Muscle of arm (tissue), 14 donors: ENCODE measurements at places on chromosomes 13 and 19. TPM values are rescaled to one million over a fixed set of nuclear protein-coding genes. Genes with fewer than 3 reads are reported as not detected.

Gene ZNF555
- 14.0 TPM for polyA plus RNA-seq

DNA sequence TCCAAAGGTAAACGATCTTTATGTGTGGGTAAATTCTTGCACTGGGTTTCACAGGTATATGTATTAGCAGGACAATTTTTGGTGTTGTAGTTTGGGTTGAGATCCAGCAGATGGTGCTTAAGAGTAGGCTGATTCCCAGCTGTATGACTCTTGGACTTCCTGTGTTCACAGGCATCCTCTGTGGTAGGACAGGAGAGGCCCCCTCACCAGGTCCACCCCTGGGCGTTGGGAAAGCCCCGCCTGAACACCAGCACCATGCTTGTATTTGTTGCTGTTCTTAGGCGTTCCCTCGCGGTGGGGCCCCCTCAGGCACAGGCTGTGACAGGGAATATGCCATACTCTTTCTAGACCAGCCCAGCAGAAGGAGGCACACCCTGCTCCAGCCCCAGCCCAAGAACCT is 49.5 kb upstream of the PCDH17 start:
- no peak for DNase-seq

- no peak for DNase-seq
Measured at GRCh38 chr13:64767054-64767453, 2463.1 kb downstream of the PCDH9 start.

Gene WIZ
- polyA plus RNA-seq = 26.1 TPM

- DNase-seq = no peak
Measured at GRCh38 chr13:70189981-70190380, 81.7 kb upstream of the KLHL1 start.

DNA sequence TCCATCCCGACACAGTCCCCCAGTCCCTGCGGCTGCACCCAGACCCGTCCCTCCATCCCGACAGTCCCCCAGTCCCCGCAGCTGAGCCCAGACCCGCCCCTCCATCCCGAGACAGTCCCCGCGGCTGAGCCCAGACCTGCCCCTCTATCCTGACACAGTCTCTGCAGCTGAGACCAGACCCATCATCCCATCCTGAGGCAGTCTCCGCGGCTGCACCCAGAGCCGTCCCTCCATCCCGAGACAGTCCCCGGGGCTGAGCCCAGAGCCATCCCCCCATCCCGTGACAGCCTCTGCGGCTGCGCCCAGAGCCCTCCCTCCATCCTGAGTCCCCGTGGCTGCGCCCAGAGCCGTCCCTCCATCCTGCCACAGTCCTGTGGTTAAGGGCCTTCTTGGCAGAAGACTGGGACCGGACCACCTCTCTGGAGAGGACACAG is 28.8 kb upstream of the TMEM255B start:
- no peak for DNase-seq

Gene LILRA5
- polyA plus RNA-seq = 0.62 TPM

Gene CYP4F12
- polyA plus RNA-seq = 0.51 TPM

DNA sequence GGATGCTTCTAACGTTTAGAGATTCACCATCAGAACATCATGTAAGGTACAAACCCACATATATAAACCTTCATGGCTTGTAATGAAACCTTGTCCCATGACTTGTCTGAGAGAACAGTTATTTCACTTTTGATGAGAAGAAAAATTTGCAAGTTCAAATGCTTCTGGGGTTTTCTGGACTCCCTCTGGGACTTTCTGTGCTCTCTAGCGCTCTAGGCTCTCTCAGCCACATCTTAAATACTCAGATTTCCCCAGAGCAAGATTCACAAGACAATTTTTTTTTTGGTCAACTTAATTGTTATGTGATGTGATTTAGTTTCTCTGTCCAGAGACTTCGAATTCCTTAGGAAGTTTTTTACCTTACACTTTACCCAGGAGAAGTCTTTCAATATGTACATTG is 282.8 kb upstream of the EDNRB start:
- no peak for DNase-seq

Gene CACNG8
- not detected for polyA plus RNA-seq

- no peak for DNase-seq
Measured at GRCh38 chr13:75129331-75129730, 352.6 kb downstream of the TBC1D4 start.

- DNase-seq = peak; percentile 65
Measured at GRCh38 chr19:53927739-53928138, 18.7 kb downstream of the CACNG7 start.

Gene IFNL1
- polyA plus RNA-seq = not detected

- no peak for DNase-seq
Measured at GRCh38 chr13:99564386-99564785, 63.1 kb downstream of the TM9SF2 start.

Gene TRPC4
- polyA plus RNA-seq = not detected

DNA sequence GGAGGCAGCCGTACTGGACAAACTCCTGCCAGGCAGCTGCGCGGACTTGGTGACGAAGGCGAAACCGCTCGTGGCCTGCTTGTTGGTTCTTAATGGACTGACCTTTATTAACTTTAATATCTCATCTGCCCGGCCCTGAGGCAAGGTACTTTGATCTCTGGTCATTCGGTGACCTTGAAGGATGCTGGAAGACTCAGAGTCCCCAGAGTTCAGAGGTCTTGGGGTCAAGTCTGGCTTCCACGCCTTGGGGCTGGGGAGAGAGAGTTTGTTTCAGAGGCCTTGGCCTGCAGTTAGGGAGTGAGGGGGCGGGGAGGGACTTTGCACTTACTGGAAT is 9.6 kb upstream of the EMC10 start:
- DNase-seq = no peak

- no peak for DNase-seq
Measured at GRCh38 chr19:4059891-4060620, 6.6 kb downstream of the ZBTB7A start.

- DNase-seq = no peak
Measured at GRCh38 chr13:83150616-83151307, 731.5 kb downstream of the SLITRK1 start.
